ENCODE measurements at places on chromosomes 3 and 15. TPM values are rescaled to one million over a fixed set of nuclear protein-coding genes. Genes with fewer than 3 reads are reported as not detected.

MBD4 gene
- polyA plus RNA-seq, result 123 TPM

SPRED1 gene
- 0.14 TPM for polyA plus RNA-seq

PPP4R2 gene
- polyA plus RNA-seq, result 37.6 TPM

GPR156 gene
- polyA plus RNA-seq, result not detected

GPR62 gene
- polyA plus RNA-seq, result not detected

LRRC2 gene
- polyA plus RNA-seq, result 0.06 TPM

LEKR1 gene
- 0.93 TPM for polyA plus RNA-seq

SAMMSON gene
- not detected for polyA plus RNA-seq

GNAT1 gene
- not detected for polyA plus RNA-seq

BBX gene
- 112 TPM for polyA plus RNA-seq

TMEM202 gene
- not detected for polyA plus RNA-seq

ANAPC13 gene
- polyA plus RNA-seq, result 70.0 TPM

CPNE9 gene
- polyA plus RNA-seq, result not detected

INKA1 gene
- 35.5 TPM for polyA plus RNA-seq

ROBO2 gene
- not detected for polyA plus RNA-seq

MYL3 gene
- not detected for polyA plus RNA-seq

SOX14 gene
- polyA plus RNA-seq, result not detected

OIP5 gene
- polyA plus RNA-seq, result 0.68 TPM

PLA1A gene
- polyA plus RNA-seq, result not detected

CHDH gene
- polyA plus RNA-seq, result 0.45 TPM

CAMP gene
- polyA plus RNA-seq, result 1.1 TPM

C3orf62 gene
- 1.5 TPM for polyA plus RNA-seq

GOLGA8H gene
- polyA plus RNA-seq, result not detected

TNNC1 gene
- not detected for polyA plus RNA-seq

RPSA gene
- 1,214 TPM for polyA plus RNA-seq

DLL4 gene
- not detected for polyA plus RNA-seq

PLA2G4D gene
- not detected for polyA plus RNA-seq

STAC gene
- not detected for polyA plus RNA-seq

CISH gene
- 3.1 TPM for polyA plus RNA-seq

POMGNT2 gene
- polyA plus RNA-seq, result 4.1 TPM

PLCH1 gene
- polyA plus RNA-seq, result not detected

A4GNT gene
- not detected for polyA plus RNA-seq

ST6GAL1 gene
- 257 TPM for polyA plus RNA-seq

FAM107A gene
- polyA plus RNA-seq, result not detected

TNIK gene
- polyA plus RNA-seq, result 3.0 TPM

Data from IgD-negative memory B cell (primary cell).